AG10803 (cell line): ENCODE measurements at places on chromosomes 11 and 22.

GRCh38 chr22:46915950-46916730 is 153.7 kb downstream of the TBC1D22A start:
- DNase-seq: no peak

GRCh38 chr11:115425816-115426215 is 78.4 kb downstream of the CADM1 start:
- no peak for DNase-seq

- DNase-seq: no peak
Measured at GRCh38 chr11:46849631-46850030, 3.6 kb upstream of the CKAP5 start.

GRCh38 chr11:47183969-47184368 is 2.3 kb downstream of the PACSIN3 start:
- no peak for DNase-seq

DNA sequence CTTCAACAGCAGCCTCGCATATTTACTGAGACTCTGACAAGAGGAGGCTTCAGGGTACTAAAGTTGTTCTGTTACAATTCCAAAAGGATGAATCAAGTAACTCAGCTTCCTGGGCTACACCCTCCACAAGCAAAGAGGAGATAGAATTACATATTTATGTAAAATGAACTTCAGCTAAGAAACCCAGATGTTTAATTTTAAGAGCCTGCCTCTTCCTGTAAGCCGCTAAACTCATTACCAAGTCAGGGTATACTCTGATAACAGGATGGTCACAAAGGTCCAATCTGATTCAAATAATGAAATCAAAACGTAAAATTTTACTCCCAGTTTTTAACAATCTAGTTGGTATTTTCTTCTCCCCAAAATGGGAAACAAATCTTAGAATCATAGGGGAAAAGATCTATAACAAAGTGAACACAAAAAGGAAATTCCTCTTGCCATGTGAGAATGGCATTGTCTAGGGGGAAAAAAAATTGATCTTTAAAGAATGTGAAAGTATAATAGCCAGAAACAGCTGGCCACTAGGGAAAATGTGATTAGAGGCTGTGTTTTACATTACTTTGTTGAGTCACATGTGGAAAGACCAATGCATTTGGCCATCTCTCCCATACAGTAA is 30.9 kb downstream of the CHEK2 start:
- peak; percentile 86 for DNase-seq

- no peak for DNase-seq
Measured at GRCh38 chr11:123185326-123185725, 9.7 kb downstream of the CLMP start.

DNA sequence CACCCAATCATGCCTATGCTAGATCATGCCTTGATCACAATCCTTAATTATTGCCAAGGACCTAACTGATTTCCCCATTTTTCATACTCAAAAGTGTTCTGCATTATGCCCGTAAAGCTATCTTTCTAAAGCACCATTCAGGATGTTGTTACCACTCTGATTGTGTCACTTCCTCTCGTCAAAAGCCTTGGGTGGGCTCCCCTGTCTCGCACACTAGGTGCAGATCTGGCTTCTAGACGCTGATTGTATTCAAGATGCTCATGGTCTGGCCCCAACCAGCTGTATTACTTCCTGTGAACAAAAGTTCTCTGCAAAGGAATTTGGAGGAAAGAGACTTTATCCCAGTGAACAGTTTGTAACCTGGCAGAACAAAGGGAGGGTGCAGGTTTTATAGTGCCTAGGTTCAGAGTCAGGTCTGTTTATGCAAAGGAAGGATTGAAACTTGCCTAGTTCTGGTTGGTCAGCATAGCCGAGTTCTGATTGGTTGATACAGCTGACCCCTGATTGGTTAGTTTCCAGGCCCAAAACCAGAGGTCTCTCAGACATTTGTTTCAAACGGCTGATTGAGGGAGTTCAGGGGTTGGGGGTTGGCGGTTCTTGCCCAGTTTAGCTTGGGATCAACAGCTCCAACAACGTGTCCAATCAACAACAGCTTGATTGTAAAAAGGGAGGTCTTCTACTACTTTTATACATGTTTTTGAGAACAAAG is 25.4 kb downstream of the ATG13 start:
- DNase-seq: no peak

DNA sequence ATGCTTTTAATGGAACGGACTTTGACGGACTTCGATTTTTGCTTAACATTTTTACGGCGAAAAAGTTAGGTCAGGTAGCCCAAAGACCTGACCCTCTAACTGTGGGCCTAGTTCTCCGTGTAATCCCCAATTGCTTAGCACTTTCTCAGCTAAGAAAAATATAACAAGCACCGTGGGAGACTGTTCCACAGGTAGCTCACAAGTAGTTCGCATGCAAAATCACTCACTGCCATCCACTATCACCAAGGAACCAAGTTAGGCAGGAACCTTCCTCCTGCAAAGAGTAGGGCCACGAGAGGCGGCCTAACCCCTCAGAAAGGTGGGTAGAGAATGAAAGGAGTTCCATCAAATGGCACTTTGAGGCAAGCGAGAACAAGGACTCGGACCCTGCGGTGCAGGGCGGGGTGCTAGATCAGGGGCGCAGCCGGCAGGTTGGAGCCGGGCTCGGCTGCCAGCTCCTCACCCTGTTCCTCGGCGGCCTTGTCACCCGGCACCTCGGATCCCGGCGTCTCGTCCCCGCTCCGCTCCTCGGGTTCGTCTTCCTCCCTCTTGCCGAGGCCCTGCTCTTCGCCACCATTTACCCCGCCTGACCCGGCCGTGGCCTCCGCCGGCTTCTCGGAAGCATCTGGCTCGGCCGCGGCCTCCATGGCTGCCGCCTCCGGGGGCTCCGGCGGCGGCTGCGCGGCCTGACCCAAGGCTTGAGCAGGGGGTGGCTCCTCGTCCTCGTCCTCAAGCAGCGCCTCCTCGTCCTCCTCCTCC is 922 bp downstream of the HNRNPUL2 start:
- DNase-seq: no peak

GRCh38 chr22:44815099-44816070 is 63.0 kb downstream of the ARHGAP8 start:
- no peak for DNase-seq

DNA sequence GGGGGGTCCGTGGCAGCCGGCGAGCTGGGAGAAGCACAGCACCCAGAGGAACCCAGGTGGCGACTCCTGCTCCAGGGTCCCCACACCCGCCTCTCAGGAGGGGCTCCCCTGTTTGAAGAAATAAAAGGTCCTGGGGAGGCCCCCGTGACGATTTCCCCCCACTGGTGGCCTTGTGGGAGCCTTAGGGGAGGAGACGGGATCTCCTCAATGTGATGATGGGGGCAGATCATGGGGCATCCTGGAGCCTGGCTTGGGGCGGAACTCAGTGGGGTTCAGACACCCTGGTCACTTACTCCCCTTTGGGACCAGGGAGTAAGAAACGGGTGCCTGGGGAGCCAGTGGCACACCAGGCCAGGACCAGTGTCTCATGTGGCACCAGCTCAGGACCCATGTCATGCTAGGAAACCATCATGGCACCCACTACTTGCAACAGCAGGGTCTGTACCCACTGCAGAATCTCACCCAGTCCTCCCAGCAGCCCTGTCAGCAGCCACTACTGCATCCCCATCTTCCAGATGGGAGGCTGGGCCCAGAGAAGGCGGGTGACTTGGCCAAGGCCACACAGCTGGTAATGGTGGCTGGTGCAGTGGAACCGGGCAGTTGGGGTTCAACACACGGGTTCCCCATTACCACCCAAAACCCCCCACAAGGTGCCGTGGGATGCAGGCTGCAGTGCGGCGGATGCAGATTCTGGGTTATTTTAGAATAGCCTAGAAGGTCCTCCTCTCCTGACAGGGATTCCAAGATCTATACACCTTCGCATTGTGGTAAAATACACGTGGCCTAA is 130.7 kb downstream of the CTTN start:
- no peak for DNase-seq

GRCh38 chr22:19292458-19293230 is 1.1 kb upstream of the CLTCL1 start:
- DNase-seq: peak; percentile 69

- DNase-seq: peak; percentile 79
Measured at GRCh38 chr11:76629116-76629852, 41.3 kb downstream of the LRRC32 start.

GRCh38 chr22:46546466-46547178 is 9.2 kb upstream of the CELSR1 start:
- DNase-seq: peak; percentile 66

- no peak for DNase-seq
Measured at GRCh38 chr11:65577756-65578109, 1.9 kb downstream of the EHBP1L1 start.

DNA sequence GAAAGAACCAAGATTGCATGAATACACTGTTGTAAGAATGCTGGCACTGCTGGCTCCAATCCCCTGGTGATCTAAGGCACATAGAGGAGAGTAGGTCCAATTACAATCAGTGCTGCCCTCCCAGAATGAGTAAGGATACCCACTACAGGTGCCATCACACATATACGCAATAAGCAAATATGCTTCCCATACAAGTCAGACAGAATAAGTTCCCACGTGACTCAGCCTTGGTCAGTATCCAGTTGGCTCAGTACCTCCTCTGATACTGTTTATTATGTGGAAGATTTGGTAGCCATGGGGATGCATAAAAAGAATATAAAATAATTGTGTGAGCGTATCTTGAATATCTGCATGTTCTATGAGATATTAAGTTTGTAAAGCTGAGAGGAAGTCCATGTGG is 8.9 kb upstream of the OR2D3 start:
- DNase-seq: peak; percentile 20

DNA sequence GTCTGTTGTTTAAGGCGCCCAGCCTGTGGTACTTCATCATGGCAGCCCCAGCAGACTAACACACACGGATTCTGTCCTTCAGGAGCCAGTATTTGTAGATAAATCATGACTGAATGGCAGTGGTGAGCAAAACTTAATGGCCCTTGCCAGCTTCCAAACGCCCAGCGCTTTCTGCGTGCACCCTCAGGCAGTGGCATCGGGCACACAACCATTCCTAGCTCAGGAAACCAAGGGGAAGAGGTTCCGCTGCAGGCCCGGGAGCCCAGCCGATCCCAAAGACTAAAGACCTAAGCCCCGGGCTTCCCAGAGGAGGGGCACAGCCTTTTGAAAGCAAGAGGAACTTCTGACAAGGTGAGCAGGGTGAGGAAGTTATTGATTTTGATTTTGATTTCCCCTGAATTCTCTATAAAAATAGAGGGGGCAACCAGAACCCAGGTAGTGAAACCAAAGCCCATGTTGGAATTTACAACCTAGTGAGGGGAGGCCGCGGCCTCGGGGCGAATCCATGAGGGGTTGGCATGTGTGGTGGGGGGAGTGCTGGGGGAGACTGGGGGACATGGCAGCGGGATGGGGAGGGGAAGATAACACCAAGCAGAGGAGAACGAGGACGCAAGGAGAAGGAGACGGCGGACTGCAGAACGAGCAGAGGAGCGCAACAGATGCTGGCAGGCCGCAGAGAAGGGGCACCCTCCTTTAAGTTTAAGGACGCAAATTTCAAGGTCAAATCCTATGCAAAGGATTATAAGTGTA is 79.9 kb upstream of the SEPTIN5 start:
- no peak for DNase-seq

DNA sequence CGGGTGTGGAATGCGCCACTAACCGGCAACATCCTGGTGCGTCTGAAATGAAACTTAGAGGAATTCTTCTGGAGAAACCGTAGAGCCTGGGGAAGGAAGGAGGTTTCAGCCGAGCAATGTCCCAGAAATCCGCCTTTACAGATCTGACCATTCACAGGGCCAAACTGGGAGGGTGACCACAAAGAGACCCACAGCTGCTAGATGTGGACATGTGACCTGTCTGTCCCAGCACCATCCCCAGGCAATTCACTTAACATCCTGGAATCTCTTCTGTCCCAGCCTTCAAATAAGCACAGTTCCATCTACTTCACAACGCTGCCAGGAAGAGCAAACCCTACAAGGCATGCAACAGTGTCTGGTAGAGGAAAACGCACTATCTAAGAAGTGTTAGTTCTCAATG is 9.8 kb downstream of the MCAT start:
- DNase-seq: no peak

- no peak for DNase-seq
Measured at GRCh38 chr11:111220721-111221120, 24.8 kb upstream of the POU2AF2 start.

- no peak for DNase-seq
Measured at GRCh38 chr11:93963072-93963471, 58.1 kb upstream of the HEPHL1 start.

DNA sequence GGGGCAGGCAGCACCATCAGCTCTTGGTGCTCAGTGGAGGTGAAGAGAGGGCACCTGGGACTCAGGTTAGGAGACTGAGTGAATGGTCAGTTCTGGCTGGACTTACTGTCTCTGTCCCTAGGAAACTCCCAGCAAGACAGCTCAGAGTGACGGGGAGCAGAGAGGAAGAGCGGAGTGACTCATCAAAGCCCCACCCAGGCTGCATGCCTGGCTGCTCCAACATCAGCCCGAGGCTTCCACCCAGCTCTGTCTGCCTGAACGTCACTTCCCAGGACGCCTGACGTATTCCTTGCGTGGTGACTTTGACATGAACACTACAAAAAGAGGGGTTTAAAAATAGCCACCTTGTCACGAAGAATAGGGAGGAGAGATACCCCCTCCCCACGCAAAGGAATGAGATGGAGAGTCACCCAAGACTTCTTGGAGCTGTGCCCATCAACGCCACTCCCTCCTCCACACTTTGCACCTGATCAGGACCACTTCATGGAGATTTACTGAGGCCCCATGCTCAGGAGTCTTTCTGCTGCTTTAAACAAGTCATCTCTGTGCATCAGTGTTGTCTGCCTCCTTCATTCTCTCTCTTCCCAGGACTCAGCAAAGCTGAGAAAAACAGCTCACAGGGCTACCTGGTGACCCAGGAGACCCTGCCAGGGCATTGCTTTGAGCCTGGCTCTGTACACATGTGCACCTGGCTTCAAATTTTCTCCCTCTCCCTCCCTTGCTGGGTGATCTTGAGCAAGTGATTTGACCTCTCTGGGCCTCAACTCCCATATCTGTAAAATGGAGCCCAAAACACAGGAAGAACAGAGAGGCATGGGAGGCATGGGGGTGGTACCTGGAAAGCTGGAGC is 83.1 kb downstream of the MN1 start:
- DNase-seq: peak; percentile 92

DNA sequence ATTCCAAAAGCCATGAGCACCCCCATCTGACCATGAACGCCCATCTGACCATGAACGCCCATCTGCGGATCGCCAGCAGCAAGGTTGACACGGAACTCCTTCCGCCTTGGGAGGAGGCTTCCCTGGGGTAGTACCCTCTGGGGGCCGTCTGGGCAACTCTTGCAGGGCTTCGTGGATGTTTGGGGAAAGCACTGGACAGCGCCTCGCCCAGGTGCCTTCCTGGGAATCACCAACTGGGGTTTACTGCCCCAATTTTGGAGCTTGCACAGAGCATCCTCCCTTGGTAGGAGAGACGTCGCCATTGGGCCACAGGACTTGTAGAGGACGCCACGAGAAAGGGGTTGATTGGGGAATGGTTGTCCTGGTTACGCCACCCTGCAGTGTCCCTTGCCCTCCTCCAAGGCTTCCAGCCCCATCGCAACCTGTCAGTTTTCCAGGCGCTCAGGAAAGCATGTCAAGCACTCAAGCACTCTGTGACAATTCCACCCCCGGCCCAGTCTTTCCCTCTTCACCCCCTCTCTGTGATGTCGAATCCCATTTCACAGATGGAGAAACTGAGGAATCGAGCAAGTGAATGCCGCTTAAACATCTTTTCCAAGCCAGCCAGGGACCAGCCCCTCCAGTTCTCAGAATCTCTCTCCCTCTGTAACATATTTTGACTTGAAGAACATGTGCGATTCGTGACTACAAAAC is 914 bp upstream of the PRDM11 start:
- DNase-seq: peak; percentile 54
